ENCODE measurements at places on chromosomes 11 and 22. TPM values are rescaled to one million over a fixed set of nuclear protein-coding genes. Genes with fewer than 3 reads are reported as not detected.
A peak's percentile ranks its signal among the peaks of the same experiment; 100 is the strongest.

The TSPAN32 gene
- 0.82 TPM for total RNA-seq

DNA sequence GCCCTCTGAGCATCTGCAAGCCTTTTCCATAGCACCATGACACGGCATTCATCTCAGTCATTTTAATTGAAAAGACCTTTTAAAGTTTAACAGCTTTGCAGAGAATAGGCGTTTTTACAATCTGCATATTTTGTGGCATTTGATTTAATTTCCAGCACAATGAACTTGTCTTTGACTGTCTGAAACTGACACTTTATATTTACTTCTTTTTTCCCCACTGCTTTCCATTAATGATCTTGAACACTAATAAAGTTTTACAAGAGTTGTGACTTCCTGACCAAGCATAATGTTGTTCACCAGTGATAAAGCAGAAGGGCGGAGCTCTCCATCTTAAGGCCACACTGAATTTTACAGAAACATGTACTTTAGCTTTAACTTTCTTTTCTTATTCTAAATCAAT lies 548.7 kb downstream of the FAM181B start:
- H3K4me3 ChIP-seq = no peak overlapping the region
- no peak overlapping the region for H3K27ac ChIP-seq
- H3K36me3 ChIP-seq = no peaks in the 10 kb centered on the region
- no peak for DNase-seq

The GRIA4 gene
- total RNA-seq = 6.1 TPM

DNA sequence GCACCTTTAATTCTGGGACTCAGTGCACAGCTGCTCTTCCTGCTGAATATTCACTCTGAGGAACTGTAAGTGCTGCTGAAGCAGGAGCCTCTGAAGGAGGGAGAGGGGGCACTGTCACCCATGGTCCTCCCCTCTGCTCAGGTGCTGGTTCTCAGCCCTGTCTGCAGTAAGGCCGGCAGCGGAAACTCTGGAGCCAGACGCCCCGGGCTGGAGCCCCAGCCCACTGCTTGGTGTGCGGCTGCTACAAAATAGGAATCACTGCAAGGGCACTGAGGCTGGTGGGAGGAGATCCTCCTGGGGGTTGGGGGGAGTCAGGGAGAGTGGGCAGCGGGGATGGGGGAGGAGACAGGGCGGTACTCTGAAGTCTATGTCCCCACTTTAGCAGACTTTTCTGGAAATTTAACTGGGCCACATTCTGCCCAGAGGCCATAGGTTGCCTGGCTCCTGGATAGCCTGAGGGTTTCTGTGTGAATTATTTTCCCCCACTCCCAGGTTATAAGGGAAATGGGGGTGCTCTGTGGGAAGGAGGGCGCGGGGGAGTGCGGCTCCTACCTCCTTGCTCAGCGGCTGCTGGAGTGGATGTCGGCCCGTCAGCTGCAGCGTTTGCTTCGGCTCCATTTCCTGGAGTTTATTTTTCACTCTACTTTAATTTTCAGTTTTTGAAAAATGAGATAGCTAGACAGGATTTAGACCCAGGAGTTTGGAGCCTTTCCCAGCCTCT lies 33.6 kb downstream of the TBC1D22A start:
- H3K36me3 ChIP-seq = peaks cover 7% of the 10 kb centered on the region
- DNase-seq = peak; percentile 46
- H3K4me1 ChIP-seq = peaks cover 15% of the 10 kb centered on the region
- no peaks in the 10 kb centered on the region for H3K27me3 ChIP-seq
- H3K27ac ChIP-seq = no peak overlapping the region
- no peak overlapping the region for H3K4me3 ChIP-seq

GRCh38 chr22:19663286-19663815 lies 51.0 kb upstream of the SEPTIN5 start:
- no peak overlapping the region for H3K27ac ChIP-seq
- H3K27me3 ChIP-seq = peaks cover 5% of the 10 kb centered on the region
- no peak for DNase-seq
- H3K36me3 ChIP-seq = no peaks in the 10 kb centered on the region
- no peak overlapping the region for H3K4me3 ChIP-seq

DNA sequence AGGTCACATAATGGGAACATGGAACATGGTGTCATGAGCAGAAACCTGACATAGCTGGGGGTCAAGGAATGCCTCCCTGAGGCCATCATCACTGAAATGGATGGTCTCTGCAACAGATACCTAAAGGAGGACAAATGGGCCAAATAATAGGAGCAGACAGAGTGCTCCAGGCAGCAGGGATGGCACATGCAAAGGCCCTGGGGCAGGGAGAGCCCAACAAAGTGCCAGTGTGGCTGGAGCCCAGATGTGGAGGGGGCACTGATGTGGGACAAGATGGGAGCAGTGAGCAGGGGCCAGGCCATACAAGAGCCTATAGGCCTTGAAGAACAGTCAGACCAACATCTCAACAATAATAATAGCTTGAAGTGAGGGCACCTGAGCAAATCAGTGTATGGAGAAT lies 497.8 kb downstream of the MN1 start:
- H3K4me1 ChIP-seq = no peaks in the 10 kb centered on the region
- no peak overlapping the region for H3K4me3 ChIP-seq
- no peaks in the 10 kb centered on the region for H3K36me3 ChIP-seq
- H3K27ac ChIP-seq = no peak overlapping the region
- H3K27me3 ChIP-seq = peaks cover 3% of the 10 kb centered on the region

The RAB39A gene
- 0.66 TPM for total RNA-seq

DNA sequence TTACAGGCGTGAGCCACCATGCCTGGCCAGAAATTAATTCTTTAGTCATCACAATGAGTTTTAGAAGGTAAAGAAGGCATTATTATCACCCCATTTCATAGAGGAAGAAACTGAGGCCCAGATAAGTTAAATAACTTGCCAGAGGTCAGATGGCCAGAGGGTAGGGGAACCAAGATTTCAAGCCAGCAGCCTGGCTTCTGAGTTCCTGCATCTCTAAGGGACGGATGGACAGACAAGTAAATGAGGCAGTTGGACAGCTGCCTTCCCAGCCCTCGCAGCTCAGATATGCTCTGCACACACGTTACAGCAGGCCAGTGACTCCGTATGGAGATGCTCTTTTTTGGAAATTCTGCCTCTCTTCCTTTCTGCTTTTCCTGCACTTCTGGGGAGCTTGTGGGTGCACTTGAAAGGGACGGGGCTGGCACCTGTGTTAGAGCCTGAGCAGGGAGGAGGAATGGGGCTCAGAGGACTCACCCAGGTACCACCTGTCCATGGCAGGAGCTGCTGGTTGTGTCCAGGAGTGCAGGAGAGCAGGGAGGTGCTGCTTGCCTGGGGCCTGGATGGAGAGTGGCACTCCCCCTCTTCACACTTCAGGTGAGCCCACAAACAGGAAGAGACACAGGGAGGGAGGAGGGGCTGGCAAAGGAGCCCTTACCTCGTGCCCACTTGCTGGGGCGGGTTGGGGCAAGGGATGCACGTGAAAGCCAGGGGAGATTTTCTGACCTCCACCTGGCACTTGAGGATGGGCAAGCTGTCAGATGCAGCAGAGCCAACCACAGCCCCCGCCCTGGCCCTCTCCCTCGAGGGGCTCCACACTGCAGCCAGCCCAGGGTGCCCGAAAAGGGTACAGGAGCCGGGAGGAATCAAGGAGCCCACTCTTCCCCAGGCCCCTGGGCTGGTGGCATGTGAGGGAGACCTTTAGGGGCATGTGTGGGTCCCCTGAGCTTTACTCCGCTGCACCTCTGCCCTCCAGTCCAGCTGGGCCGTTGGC lies 3.3 kb upstream of the FXYD2 start:
- H3K4me3 ChIP-seq = no peak overlapping the region
- DNase-seq = peak; percentile 55
- no peaks in the 10 kb centered on the region for H3K36me3 ChIP-seq
- peak overlapping the region; percentile 62 for H3K27ac ChIP-seq
- peaks cover 25% of the 10 kb centered on the region for H3K4me1 ChIP-seq

DNA sequence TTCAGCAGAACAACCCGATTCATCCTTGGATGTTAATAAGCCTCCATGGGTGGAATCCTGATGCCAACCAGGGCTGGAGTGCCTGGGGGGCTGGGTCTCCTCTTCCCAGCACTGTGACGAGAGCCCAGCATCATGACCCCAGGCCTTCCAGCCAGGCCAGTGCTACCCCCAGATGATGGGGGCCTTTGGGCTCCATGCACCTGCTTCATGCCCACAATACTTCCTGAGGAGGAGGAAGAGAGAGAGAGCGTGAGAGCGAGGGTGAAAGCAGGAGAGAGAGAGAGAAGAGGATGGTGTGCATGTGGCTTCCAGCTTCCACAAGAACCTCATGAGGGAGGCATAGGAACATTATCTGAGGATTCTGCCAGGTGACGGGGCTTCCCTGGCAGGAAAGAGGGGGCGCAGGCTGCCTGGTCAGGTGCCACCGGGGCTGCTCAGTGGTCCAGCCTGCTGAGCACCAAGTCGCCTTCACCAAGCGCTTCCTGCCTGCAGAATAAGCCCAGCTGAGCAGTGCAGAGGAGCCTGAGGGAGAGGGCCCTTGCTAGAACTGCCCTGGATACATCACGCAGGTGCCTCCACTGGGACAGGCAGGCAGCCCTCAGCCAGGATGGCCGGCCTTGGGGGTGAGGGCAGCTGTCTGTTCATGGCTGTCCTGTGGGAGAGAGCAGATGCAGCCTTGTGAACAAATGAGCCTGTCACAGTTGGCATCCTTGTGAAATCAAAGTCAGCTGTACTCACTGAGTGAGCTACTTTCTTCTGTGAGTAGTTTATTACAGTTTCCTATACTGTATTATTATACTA lies 243.3 kb upstream of the B3GAT1 start:
- no peaks in the 10 kb centered on the region for H3K36me3 ChIP-seq
- no peaks in the 10 kb centered on the region for H3K27me3 ChIP-seq
- H3K27ac ChIP-seq = no peak overlapping the region
- H3K4me3 ChIP-seq = no peak overlapping the region

- no peaks in the 10 kb centered on the region for H3K27me3 ChIP-seq
- H3K4me3 ChIP-seq = no peak overlapping the region
- H3K27ac ChIP-seq = no peak overlapping the region
- no peak for DNase-seq
Measured at GRCh38 chr22:44316393-44317122, 3.8 kb upstream of the SHISAL1 start.

The SLC35F2 gene
- 4.4 TPM for total RNA-seq

Data from sigmoid colon (tissue), 7 donors.